ENCODE measurements at places on chromosomes 3 and 15. TPM values are rescaled to one million over a fixed set of nuclear protein-coding genes. Genes with fewer than 3 reads are reported as not detected.

The TLR9 gene
- total RNA-seq: not detected

The SLC12A1 gene
- not detected for total RNA-seq

The CSPG4 gene
- total RNA-seq: 13.4 TPM

The ACKR4 gene
- total RNA-seq: 1.1 TPM

The TMEM41A gene
- total RNA-seq: 24.8 TPM

The CPNE9 gene
- total RNA-seq: not detected

The CHRNA7 gene
- 1.1 TPM for total RNA-seq

DNA sequence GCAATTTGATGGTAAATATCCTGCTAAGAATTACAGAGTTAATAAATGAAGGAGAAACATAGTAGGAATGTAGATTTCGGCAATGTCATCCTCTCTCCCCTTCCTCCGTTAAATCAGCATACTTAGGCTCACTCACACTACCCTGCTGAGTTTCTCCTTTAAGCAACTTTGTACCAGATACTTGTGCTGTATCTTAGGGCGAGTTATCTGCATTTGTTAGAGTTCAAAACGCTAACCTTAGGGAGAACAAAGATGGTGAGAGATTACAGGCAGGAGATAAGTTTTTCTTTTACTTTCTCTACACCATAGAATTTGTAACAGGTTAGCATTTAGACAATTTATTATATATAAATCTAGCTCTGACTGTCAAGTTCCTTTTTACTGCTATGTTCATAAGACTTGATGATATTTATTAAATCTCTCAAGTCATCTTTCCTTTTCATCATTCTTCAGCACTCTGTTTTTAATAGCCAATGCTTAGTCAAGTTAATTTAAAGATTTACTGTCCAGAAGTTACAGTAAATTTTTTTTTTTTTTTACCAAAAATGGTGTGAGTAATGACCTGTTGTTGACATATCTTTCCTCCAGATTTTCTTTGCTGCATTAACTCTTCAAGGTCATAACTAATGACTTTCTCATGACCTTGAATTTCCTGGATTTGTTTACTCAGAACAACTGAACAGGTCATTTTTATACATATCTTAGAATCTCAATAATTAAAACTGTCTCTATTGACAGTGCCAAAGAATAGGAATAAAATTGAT, 22.2 kb downstream of the SUCNR1 start:
- H3K27ac ChIP-seq: no peak overlapping the region
- no peaks in the 10 kb centered on the region for H3K27me3 ChIP-seq
- no peaks in the 10 kb centered on the region for H3K36me3 ChIP-seq
- no peaks in the 10 kb centered on the region for H3K4me1 ChIP-seq
- no peak overlapping the region for H3K4me3 ChIP-seq

DNA sequence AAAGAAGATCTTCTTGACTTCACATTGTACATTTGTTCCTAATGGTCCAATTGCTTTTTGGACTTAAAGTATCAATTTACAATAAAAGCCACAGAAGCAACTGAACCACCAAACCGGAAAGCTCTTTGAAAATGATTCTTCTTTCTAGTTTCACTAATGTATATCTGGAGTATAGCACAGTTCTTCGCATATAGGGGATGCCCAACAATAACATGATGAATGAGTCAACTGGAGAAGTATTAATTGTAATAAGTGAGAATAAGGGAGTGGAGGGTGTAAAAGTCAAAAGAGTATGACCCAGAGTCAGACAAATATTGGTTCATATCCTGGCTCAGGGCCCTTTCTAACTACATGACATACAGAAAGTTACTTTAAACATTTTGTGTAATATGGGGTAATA, 425.2 kb downstream of the ZBTB20 start:
- no peak for DNase-seq
- no peaks in the 10 kb centered on the region for H3K4me1 ChIP-seq
- H3K27ac ChIP-seq: no peak overlapping the region
- H3K36me3 ChIP-seq: no peaks in the 10 kb centered on the region

GRCh38 chr3:188854772-188855149, 317.0 kb upstream of the TPRG1 start:
- peaks cover 9% of the 10 kb centered on the region for H3K4me1 ChIP-seq
- peak overlapping the region; percentile 80 for H3K27ac ChIP-seq
- no peak for DNase-seq
- no peak overlapping the region for H3K4me3 ChIP-seq

DNA sequence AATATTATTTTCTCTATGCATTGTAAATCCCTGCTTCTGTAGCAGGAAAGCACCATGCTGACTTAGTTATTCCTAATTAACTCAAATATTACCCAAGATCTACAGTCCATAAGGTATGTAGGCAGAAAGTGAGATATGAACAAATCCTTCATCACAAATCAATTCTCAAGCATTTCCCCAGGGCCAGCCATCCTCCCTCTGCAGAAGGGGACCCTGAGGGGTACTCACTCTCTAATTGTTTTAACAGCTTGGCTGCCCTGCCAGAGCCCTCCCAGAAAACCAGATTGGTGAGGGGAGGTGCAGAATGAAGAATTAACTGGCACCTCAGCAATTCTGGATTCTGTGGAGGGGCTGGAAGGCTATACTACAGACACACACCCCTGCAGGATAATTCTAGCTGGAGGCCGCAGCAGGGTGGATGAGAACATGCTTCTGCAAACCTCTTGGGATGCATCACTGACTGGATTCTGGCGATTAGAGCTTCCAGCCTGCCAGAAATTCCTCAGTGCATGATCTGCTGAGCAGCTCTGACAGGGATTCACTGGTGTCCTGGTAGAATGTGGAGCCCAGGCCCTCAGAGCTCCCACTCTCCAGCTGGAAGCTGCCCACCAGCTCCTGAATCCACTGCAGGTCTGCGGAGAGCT, 88.6 kb upstream of the HERC1 start:
- H3K27me3 ChIP-seq: no peaks in the 10 kb centered on the region
- no peaks in the 10 kb centered on the region for H3K36me3 ChIP-seq
- no peak for DNase-seq
- H3K4me1 ChIP-seq: peaks cover 12% of the 10 kb centered on the region
- no peak overlapping the region for H3K27ac ChIP-seq

DNA sequence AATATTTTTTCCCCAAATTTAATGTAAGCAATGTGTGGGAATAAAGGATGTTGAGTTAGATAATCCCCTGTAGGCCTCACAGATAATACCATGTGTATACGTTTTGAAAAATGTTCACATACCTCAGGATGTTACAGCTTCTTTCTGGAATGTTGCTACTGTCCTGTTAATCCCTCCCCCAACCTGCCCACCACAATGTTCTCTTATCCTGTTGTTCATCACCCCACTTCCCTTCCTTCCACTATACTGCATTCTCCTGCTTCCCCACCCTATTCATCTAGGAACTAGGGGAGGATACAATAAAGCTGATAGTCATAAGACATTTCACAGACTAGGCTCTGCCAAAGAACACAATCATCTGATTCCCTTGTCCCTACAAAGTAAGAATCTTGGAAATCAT, 92.1 kb downstream of the IGF2BP2 start:
- no peaks in the 10 kb centered on the region for H3K36me3 ChIP-seq
- H3K4me3 ChIP-seq: no peak overlapping the region
- DNase-seq: no peak
- no peak overlapping the region for H3K27ac ChIP-seq

GRCh38 chr3:123587401-123587800, 2.5 kb upstream of the HACD2 start:
- DNase-seq: no peak
- H3K36me3 ChIP-seq: peaks cover 12% of the 10 kb centered on the region
- H3K4me1 ChIP-seq: peaks cover 15% of the 10 kb centered on the region
- no peaks in the 10 kb centered on the region for H3K27me3 ChIP-seq
- no peak overlapping the region for H3K4me3 ChIP-seq

DNA sequence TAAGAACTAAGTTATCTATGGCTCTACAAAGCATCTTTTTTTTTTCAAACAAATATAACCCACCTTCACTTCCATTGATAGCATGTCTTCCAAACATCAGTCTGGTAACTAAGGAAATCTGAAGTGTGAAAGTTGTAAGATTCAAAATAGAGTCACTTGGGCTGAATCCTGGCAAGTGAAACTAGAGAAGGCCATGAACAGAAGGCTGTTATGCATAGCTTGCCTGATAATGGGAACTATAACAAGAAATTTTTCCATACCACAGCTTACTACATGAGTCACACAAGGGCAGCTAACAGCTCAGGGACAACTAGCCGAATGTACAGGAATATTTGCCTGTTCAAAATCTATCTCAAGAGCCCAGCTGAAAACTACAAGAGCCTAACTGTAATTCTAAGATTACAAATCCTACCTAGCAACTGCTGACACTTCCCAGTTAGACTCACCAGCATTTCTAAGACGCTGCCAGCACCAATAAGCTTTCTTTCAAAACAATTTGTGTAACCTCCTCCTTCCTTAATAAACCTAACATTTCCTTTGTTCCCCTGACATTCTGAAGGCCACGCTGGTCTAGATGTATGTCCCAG, 1066.5 kb downstream of the PLOD2 start:
- no peaks in the 10 kb centered on the region for H3K36me3 ChIP-seq
- no peaks in the 10 kb centered on the region for H3K4me1 ChIP-seq
- no peak overlapping the region for H3K4me3 ChIP-seq
- H3K27me3 ChIP-seq: no peaks in the 10 kb centered on the region
- no peak for DNase-seq
- H3K27ac ChIP-seq: no peak overlapping the region

DNA sequence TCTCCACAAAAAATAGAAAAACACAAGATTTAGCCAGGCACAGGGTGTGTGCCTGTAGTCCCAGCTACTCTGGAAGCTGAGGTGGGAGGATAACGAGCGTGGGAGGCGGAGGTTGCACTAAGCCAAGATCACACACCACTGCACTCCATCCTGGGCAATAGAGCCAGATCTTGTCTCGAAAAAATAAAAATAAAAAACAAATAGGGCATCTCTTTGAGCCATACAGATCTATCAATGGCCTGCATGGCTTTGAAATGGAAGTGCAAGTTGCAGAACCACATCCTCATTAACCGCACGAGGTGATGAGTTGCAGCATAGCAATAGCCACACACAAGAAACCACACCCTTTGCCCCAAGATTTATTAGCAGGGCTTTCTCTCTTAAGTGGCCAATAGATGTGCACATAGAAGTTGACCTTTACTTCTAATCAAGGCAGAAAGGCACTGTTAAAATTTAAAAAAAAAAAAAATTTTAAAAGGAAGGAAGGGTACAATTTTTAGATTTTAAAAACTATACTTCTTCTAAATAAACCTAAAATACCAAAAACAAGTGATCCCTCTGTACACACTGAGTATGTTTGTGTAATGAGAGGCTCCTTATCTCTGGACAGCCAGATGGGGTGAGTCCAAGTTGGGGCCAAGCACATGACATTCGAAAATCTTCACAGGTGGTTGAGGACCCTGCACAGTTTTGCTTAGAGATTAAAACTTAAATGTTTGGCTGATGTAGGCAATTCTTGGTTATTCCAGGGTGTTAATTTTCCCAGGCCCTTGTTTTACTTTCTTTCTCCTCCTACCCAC, 53.4 kb downstream of the FILIP1L start:
- no peak overlapping the region for H3K27ac ChIP-seq
- no peaks in the 10 kb centered on the region for H3K27me3 ChIP-seq
- no peaks in the 10 kb centered on the region for H3K4me1 ChIP-seq
- H3K36me3 ChIP-seq: no peaks in the 10 kb centered on the region

GRCh38 chr3:128714887-128715491, 11.0 kb upstream of the RAB7A start:
- H3K27me3 ChIP-seq: no peaks in the 10 kb centered on the region
- H3K4me1 ChIP-seq: peaks cover 26% of the 10 kb centered on the region
- H3K36me3 ChIP-seq: no peaks in the 10 kb centered on the region
- DNase-seq: no peak
- H3K4me3 ChIP-seq: no peak overlapping the region
- no peak overlapping the region for H3K27ac ChIP-seq

GRCh38 chr3:17771177-17772017, 29.0 kb upstream of the TBC1D5 start:
- H3K27ac ChIP-seq: no peak overlapping the region
- no peaks in the 10 kb centered on the region for H3K4me1 ChIP-seq
- DNase-seq: no peak
- H3K36me3 ChIP-seq: no peaks in the 10 kb centered on the region
- H3K27me3 ChIP-seq: no peaks in the 10 kb centered on the region

DNA sequence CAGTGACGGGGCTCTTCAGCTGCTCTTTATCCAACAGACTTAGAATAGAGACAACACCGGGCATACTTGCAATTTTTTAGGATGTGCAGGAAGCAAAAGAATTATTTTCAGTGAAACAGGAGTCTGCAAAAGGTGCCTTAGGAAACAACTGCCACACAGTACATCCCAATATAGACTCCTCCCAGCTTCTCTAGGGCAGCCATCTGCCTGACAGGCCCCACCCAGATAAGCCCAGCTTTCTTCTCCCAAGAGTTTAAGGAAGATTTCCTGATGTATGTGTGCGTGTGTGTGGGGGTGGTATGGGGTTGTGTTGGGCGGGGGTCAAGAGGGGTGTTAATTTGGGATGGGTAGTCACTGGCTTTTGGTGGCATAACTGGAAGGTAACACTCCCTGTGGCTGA, 21.5 kb downstream of the MAP2K1 start:
- DNase-seq: no peak
- no peak overlapping the region for H3K27ac ChIP-seq
- peaks cover 33% of the 10 kb centered on the region for H3K4me1 ChIP-seq
- H3K4me3 ChIP-seq: no peak overlapping the region
- H3K27me3 ChIP-seq: no peaks in the 10 kb centered on the region

DNA sequence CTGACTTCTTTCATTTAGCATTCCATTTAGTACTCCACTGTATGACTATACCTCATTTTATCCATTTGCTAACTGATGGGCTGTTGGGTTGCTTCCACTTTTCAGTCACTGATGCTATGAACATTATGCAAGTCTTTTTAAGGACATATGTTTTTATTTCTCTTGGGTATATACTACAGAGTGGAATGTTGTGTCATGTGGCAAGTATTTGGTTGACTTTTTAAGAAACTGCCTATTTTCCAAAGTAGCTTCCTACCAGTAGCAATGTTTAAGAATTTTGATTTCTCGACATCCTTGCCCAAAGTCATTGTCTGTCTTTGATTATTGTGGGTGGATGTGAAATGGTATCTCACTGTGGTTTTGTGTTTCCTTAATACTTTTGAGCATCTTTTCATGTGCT, 110.1 kb upstream of the TPM1 start:
- no peak for DNase-seq
- H3K27me3 ChIP-seq: no peaks in the 10 kb centered on the region
- H3K4me3 ChIP-seq: no peak overlapping the region
- no peaks in the 10 kb centered on the region for H3K36me3 ChIP-seq

GRCh38 chr3:17894434-17895060, 152.1 kb upstream of the TBC1D5 start:
- H3K4me1 ChIP-seq: no peaks in the 10 kb centered on the region
- H3K27me3 ChIP-seq: no peaks in the 10 kb centered on the region
- DNase-seq: no peak
- no peak overlapping the region for H3K27ac ChIP-seq

- no peaks in the 10 kb centered on the region for H3K27me3 ChIP-seq
- H3K4me1 ChIP-seq: no peaks in the 10 kb centered on the region
- H3K27ac ChIP-seq: peak overlapping the region; percentile 32
- H3K4me3 ChIP-seq: no peak overlapping the region
Observed at GRCh38 chr3:66394753-66395249, 106.0 kb downstream of the LRIG1 start.
